Endothelial cell of umbilical vein (primary cell): ENCODE measurements at places on chromosomes 6 and 20. TPM values are rescaled to one million over a fixed set of nuclear protein-coding genes. Genes with fewer than 3 reads are reported as not detected.

DNA sequence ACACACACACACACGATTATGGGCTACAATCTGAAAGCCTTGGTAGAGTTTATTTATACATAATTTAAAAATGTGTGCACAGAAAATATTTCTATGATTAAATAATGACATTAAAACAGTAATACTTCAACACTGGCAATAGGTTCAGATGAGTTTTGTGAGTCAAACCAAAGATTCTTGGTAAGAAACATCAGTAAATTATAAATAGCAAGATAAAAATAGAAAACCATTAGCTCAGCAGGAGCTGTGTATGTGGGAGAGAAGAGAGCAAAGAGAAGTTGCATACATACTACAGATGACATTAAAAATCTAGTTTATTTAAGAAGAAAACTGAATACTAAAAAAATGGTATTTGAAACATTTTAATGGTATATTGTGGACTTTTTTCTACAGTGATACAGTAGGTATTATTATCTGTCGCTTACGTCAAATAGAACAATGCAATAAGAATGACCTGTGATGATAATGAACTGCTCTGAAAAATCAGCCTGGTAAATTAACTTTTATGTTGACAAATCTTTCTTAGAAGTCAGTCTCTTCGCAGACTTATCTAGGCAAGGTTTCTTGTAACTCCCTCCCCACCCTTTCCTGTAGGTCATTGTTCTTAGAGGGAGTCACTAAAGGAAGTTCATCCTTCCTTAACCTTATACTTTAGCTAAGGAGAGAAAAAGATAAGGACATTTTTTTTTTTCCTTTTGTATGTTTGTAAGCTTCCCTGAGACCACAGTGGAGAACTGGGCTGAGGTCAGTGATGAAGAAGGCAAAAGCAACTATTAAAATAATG is 149.3 kb downstream of the GJA1 start:
- H3K4me1 ChIP-seq = no peaks in the 10 kb centered on the region
- no peak for DNase-seq

DNA sequence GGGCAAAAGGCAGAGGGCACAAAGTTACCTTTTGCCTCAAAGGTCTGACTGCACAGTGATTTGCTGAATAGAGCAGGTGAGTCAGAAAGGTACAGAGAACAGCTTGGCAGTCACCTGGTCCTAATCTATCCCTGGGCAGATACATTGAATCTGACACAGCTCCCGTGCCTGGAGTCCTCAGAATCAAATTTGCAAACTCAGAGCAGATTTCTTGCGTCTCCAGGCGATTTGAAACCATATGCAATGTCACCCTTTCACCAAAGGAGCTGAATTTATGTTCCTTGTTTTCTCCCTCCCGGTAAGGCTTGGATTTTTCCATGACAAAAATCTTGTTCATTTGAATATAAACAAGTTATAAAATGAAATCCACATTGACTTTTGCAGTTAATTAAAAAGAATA is 81.6 kb upstream of the SNAP25 start:
- no peak overlapping the region for H3K27ac ChIP-seq
- no peaks in the 10 kb centered on the region for H3K4me1 ChIP-seq
- no peak overlapping the region for H3K4me3 ChIP-seq

DNA sequence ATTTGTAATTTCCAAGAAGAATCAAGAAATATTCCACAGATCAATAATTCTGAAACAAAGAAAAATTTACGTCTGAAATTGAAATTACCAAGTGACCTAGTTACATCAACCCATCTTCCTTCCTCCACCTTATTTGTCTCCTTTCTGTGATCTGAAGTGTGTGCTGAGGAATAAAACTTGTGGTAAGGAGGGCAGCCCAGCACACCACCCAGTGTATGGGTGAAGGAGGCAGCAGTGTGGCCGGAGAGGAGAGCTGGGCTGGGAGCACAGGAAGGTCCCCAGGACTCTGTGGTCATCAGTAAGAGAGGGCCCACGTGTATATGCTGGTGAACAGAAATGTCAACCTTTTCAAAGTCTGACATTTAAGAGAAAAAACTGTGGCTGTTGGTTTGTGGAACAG is 11.3 kb upstream of the CCR6 start:
- H3K27me3 ChIP-seq = no peaks in the 10 kb centered on the region
- H3K36me3 ChIP-seq = no peaks in the 10 kb centered on the region
- no peak overlapping the region for H3K4me3 ChIP-seq
- H3K27ac ChIP-seq = no peak overlapping the region
- no peak for DNase-seq
- H3K4me1 ChIP-seq = no peaks in the 10 kb centered on the region

GRCh38 chr20:32829311-32830005 is 9.7 kb downstream of the MAPRE1 start:
- no peak for DNase-seq
- H3K27ac ChIP-seq = no peak overlapping the region
- H3K4me1 ChIP-seq = peaks cover 18% of the 10 kb centered on the region
- no peaks in the 10 kb centered on the region for H3K27me3 ChIP-seq
- H3K4me3 ChIP-seq = no peak overlapping the region

GRCh38 chr6:143731789-143732188 is 54.0 kb downstream of the PHACTR2 start:
- H3K36me3 ChIP-seq = no peaks in the 10 kb centered on the region
- H3K4me3 ChIP-seq = no peak overlapping the region
- peaks cover 24% of the 10 kb centered on the region for H3K4me1 ChIP-seq
- no peak overlapping the region for H3K27ac ChIP-seq

DNA sequence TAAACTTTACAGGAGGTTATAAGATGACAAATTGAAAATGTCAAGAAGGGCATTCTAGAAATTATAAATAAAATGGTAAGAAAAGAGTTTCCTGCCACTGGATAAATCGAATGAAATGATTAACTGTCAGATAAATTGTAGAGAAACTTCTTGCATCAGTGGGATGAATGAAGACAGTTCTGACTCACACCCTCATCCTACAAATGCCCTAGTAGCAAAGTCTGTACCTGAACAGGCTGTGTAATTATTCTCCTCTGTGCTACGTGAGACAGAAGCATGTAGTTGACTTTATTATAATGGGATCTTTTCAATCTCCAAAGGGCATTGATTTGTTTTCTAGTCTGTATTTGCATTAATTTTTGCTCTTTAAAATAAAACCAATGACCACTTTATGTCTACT is 47.3 kb downstream of the IYD start:
- H3K27me3 ChIP-seq = peaks cover 4% of the 10 kb centered on the region
- DNase-seq = no peak
- H3K4me3 ChIP-seq = no peak overlapping the region
- no peaks in the 10 kb centered on the region for H3K36me3 ChIP-seq
- peaks cover 10% of the 10 kb centered on the region for H3K4me1 ChIP-seq

DNA sequence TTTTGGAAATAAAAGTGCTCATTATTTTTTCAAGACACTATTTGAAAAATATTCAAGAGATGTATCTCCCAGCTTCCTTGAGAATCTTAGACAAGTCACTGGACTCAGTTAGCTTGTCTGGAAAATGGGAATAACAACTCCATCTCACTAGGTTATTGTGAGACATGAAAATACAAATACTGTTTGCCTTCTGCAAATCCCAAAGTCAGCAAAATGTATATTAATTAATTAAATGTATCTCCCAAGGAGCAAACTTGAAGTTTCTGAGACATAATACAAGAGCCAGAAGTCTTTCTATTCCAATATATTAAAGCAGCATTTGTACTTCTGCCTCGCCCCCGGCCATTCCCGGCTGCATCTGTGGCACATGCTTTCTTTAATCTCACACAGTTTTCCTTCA is 54.6 kb upstream of the ID4 start:
- H3K27ac ChIP-seq = no peak overlapping the region
- H3K27me3 ChIP-seq = no peaks in the 10 kb centered on the region
- no peaks in the 10 kb centered on the region for H3K4me1 ChIP-seq
- no peaks in the 10 kb centered on the region for H3K36me3 ChIP-seq
- no peak overlapping the region for H3K4me3 ChIP-seq

GRCh38 chr6:37534893-37535292 is 35.2 kb upstream of the CCDC167 start:
- H3K36me3 ChIP-seq = no peaks in the 10 kb centered on the region
- H3K4me3 ChIP-seq = no peak overlapping the region
- H3K4me1 ChIP-seq = peaks cover 7% of the 10 kb centered on the region
- H3K27me3 ChIP-seq = peaks cover 68% of the 10 kb centered on the region
- H3K27ac ChIP-seq = no peak overlapping the region
- DNase-seq = no peak

GRCh38 chr6:56250266-56250665 is 2.9 kb upstream of the COL21A1 start:
- H3K4me1 ChIP-seq = no peaks in the 10 kb centered on the region
- H3K27me3 ChIP-seq = peaks cover 3% of the 10 kb centered on the region
- H3K36me3 ChIP-seq = no peaks in the 10 kb centered on the region
- H3K4me3 ChIP-seq = no peak overlapping the region
- no peak for DNase-seq

- no peak for DNase-seq
- no peaks in the 10 kb centered on the region for H3K36me3 ChIP-seq
- no peak overlapping the region for H3K4me3 ChIP-seq
- H3K27ac ChIP-seq = peak overlapping the region; percentile 80
- H3K27me3 ChIP-seq = no peaks in the 10 kb centered on the region
- H3K4me1 ChIP-seq = peaks cover 47% of the 10 kb centered on the region
Measured at GRCh38 chr20:43954704-43955061, 40.0 kb downstream of the TOX2 start.

DNA sequence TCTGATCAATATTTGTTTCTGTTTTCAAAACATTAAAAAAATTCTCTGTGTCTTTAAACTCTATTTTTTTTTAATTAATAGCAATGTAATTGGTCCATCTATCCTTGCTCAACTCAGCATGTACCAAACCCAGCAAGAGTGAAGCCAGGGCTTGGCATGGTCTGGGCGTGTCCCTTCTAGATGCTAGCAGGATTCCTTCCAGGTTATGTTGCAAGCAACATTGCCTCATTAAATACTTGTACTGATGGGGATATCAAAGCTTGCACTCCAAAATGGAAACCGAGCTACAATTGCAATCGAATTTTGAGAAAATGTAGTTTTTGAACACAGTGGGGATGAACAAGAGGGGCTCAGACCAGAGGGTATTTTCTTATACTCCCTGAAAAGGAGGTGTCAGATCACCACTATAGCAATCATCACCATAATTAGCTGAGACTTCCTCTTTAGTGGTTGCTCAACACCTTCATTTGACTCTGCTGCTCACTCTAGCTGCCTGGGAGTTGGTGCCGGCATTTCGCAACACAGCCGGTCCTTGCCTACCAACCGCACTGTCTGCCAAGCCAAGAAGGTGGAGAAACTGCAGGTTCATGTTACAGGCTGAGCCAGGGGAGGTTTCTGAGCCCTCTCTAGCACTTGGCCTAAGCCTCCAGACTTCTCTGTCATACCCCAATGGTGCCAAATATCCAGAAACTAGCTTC is 67.8 kb upstream of the RALGAPA2 start:
- H3K4me3 ChIP-seq = no peak overlapping the region
- H3K27me3 ChIP-seq = no peaks in the 10 kb centered on the region
- H3K27ac ChIP-seq = no peak overlapping the region
- no peaks in the 10 kb centered on the region for H3K4me1 ChIP-seq
- no peak for DNase-seq

DNA sequence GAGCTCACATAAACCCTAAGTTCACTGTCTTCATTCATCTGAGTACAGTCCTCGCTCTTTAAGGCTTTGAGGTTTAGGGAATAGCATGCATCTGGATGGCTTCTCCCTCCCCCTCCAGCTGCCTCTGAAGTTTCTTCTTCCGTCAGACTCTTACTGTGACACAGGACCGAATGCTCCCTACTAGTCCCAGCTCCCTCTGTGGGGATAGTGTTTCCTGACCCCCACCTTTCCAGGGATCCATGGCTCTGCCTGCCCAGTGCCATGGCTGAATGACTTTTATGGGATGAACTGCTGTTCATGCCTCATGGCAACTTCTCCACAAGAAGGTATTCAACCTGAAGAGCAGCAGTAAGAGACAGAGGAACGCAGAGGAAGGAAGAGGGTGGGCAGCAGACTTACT is 79.8 kb upstream of the EMILIN3 start:
- no peak for DNase-seq
- no peaks in the 10 kb centered on the region for H3K27me3 ChIP-seq
- H3K36me3 ChIP-seq = no peaks in the 10 kb centered on the region

DNA sequence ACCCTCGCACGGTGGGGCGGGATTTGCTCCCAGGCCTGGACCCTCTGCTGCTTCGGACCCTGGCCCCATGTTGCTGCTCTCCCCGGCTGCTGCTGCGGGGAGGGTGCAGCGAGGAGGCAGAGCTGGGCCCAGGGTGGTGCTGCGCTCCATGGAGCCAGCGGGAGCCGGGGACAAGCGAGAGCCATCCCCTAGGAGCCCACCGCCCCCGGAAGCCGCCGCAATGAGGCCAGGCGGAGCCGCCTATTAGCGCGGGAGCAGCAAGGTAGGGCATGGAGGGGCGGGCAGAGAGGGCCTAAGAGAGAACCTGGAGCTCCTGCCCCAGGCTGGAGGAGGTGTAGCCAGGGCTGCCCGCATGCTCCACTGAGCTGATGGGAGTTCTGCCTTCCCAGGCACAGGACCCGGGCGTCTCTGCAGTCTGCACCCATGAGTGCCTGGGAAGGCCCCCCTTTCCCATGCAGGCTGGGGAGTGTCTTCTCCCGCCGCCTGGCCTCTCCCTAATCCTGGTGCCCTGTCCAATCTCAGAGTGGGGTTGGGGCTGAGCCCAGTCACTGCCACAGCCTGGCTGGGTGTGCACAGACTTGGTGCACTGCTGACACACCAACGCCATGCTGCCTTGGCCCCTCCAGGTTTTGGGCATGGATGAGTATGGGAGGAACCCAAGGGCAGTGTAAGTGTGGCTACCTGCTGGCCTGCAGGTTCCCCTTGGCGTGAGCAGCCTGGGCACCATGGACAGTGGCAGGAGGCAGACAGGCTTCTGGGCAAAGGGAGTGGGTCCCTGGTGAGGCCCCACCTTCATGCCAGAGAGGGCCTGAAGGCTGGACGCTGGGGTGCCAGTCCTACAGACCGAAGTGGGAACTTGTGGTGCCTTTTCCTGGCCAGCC is 360.6 kb upstream of the MAP3K7 start:
- H3K4me3 ChIP-seq = no peak overlapping the region
- no peak for DNase-seq
- H3K36me3 ChIP-seq = no peaks in the 10 kb centered on the region
- H3K4me1 ChIP-seq = no peaks in the 10 kb centered on the region
- no peak overlapping the region for H3K27ac ChIP-seq

DNA sequence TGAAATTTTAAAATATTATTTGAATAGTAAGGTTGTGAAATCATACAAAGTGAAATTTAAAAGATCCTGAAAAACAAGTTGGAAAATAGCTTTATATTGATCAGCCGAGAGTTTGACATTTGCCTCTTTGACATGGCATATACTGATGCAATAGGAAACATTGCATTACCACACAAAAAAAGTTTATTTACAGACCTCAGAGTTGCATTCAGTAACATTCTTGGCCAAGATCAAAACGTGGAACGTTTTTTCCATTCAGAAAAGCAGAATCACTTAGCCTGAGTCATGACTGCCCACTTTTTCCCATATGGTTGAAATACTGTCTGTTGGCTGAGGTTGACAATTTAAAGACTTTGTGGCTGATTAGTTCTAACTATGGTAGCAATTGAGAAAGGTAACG is 55.1 kb upstream of the BACH2 start:
- no peak overlapping the region for H3K4me3 ChIP-seq
- DNase-seq = no peak
- no peaks in the 10 kb centered on the region for H3K4me1 ChIP-seq

Gene TINAG
- total RNA-seq = 0.21 TPM in 1 of 2 replicates, not detected in the other

Gene PPP1R14C
- total RNA-seq = not detected in 2 replicates

Gene CLDN20
- total RNA-seq = not detected in 2 replicates

Gene LINC00237
- total RNA-seq = not detected in 2 replicates

Gene NRSN1
- total RNA-seq = not detected in 2 replicates

Gene CST1
- total RNA-seq = 2.2 TPM in 1 of 2 replicates, not detected in the other

Gene PXDC1
- total RNA-seq = 119 and 121 TPM in 2 replicates

Gene GSTA3
- not detected in 2 replicates for total RNA-seq

Gene SLC22A2
- total RNA-seq = not detected in 2 replicates

Gene DAAM2
- total RNA-seq = 0.18 and 0.42 TPM in 2 replicates

Gene GLP1R
- total RNA-seq = not detected in 2 replicates

Gene FUT9
- total RNA-seq = not detected in 2 replicates

Gene NMBR
- total RNA-seq = not detected in 2 replicates

Gene TAGAP
- not detected in 2 replicates for total RNA-seq
